ENCODE measurements at places on chromosomes 16 and 17. TPM values are rescaled to one million over a fixed set of nuclear protein-coding genes. Genes with fewer than 3 reads are reported as not detected.
A peak's percentile ranks its signal among the peaks of the same experiment; 100 is the strongest.

- no peak overlapping the region for H3K4me3 ChIP-seq
- H3K27me3 ChIP-seq, result no peaks in the 10 kb centered on the region
- DNase-seq, result no peak
- no peaks in the 10 kb centered on the region for H3K4me1 ChIP-seq
These were observed 78.2 kb upstream of the NLRP1 start for GRCh38 chr17:5662409-5663085.

DNA sequence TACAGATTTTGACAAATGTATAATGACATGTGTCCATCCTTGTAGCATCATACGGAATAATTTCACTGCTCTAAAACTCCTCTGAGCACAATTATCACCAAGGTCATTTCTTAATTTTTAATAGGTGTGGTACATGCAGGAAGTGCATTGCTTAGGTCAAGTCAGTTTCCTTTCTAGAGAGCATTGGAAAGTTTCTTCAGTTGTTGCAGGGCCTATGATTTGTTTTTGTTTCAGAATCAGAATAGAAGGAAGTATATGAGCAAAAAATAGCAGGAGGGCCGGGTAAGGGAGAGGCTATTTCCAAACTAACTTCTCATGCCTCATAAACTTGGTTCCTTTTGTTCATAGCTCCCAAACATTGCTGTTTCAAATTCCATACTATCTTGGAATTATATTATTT is 24.0 kb upstream of the SLFN5 start:
- no peaks in the 10 kb centered on the region for H3K4me1 ChIP-seq
- H3K27ac ChIP-seq, result no peak overlapping the region
- H3K27me3 ChIP-seq, result no peaks in the 10 kb centered on the region
- no peak for DNase-seq
- no peak overlapping the region for H3K4me3 ChIP-seq

DNA sequence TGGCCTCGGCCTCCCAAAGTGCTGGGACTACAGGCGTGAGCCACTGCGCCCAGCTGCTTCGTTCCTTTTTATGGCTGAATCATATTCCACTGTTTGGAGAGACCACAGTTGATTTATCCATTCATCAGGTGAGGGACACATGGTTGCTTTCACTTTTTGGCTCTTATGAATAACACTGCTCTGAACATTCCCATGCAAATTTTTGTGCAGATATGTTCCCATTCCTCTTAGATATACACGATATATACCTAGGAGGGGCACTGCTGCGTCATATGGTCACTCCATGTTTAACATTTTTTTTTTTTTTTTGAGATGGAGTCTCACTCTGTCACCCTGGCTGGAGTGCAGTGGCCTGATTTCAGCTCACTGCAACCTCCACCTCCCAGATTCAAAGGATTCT is 13.9 kb upstream of the GLIS2 start:
- H3K4me1 ChIP-seq, result peaks cover 25% of the 10 kb centered on the region
- H3K27ac ChIP-seq, result no peak overlapping the region
- DNase-seq, result no peak
- no peaks in the 10 kb centered on the region for H3K27me3 ChIP-seq
- H3K36me3 ChIP-seq, result no peaks in the 10 kb centered on the region

DNA sequence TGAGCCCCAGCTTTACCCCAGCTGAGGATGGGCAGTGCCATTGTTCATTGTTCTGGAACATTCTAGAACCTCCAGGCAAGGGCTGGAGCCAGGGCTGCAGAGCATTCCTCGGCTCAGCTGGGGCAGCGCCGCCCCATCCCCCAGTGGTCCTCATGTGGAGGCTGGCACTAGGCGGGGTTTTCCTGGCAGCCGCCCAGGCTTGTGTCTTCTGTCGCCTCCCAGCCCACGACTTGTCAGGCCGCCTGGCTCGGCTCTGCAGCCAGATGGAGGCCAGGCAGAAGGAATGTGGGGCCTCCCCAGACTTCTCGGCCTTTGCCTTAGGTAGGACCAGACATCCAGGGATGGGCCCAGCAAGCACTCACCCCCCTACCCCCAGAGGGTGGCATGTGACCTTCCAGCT is at the start of gene TMEM95:
Gene TMEM95, plus strand, starts transcription at position 104 of the 400 bp plus-strand sequence. Its CDS starts 49 bp downstream, at position 153.
- DNase-seq, result peak; percentile 56
- H3K4me1 ChIP-seq, result peaks cover 51% of the 10 kb centered on the region
- no peaks in the 10 kb centered on the region for H3K27me3 ChIP-seq
- peak within 1 kb of the TSS; percentile 96 for H3K27ac ChIP-seq

DNA sequence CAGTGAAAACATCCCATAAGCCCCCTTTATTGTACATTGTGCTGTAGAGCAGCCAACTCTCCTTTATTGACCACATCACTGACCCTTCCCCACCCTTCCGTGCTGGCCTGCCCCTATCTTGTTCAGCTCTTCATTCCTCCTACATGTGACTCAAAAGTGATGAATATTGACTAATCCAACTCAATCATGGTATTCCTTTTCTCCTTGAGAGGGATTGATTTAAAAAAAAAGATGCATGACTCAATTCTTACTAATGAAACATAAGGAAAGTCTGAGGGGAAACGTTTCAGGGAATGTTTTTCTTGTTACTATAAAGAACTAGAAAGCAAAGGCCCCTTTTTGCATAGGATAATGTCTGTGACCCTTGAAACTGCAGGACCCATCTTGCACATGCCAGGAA is 125.2 kb upstream of the SOX9 start:
- no peaks in the 10 kb centered on the region for H3K4me1 ChIP-seq
- no peak for DNase-seq
- no peak overlapping the region for H3K27ac ChIP-seq
- no peaks in the 10 kb centered on the region for H3K36me3 ChIP-seq

MAF gene
- total RNA-seq, result 16.5 TPM

RHBDL1 gene
- 1.3 TPM for total RNA-seq
